Neural crest cell (in vitro differentiated cells): ENCODE measurements at places on chromosomes 11 and 22. TPM values are rescaled to one million over a fixed set of nuclear protein-coding genes. Genes with fewer than 3 reads are reported as not detected.

MUC6 gene
- total RNA-seq = not detected in 2 replicates

C11orf87 gene
- 0.20 and 0.21 TPM in 2 replicates for total RNA-seq

AMOTL1 gene
- 67.5 and 69.0 TPM in 2 replicates for total RNA-seq

TMEM218 gene
- 30.4 and 34.6 TPM in 2 replicates for total RNA-seq

NELL1 gene
- 0.51 and 1.2 TPM in 2 replicates for total RNA-seq

POLR3H gene
- total RNA-seq = 54.0 and 55.5 TPM in 2 replicates

FZD4 gene
- total RNA-seq = 4.1 and 4.6 TPM in 2 replicates

KLHL22 gene
- total RNA-seq = 42.5 and 48.9 TPM in 2 replicates

NXPE4 gene
- not detected in 2 replicates for total RNA-seq

DNAJB7 gene
- not detected in 2 replicates for total RNA-seq

PKDREJ gene
- total RNA-seq = 0.02 TPM in 1 of 2 replicates, not detected in the other

RAC2 gene
- total RNA-seq = 0.21 TPM in 1 of 2 replicates, not detected in the other

TSGA10IP gene
- 1.8 and 2.7 TPM in 2 replicates for total RNA-seq

CDC42EP2 gene
- total RNA-seq = 2.3 and 4.0 TPM in 2 replicates

DYNC2H1 gene
- 20.4 and 21.8 TPM in 2 replicates for total RNA-seq

KRTAP5-10 gene
- total RNA-seq = not detected in 2 replicates

SLCO2B1 gene
- not detected in 2 replicates for total RNA-seq

ARAP1 gene
- 79.0 and 80.7 TPM in 2 replicates for total RNA-seq

DNHD1 gene
- total RNA-seq = 10.2 and 12.6 TPM in 2 replicates

SCGB2A2 gene
- not detected in 2 replicates for total RNA-seq

NLRP14 gene
- 0.30 and 0.51 TPM in 2 replicates for total RNA-seq

ZNF280B gene
- total RNA-seq = 7.3 and 8.6 TPM in 2 replicates

PPP2R1B gene
- 78.0 and 80.4 TPM in 2 replicates for total RNA-seq

OR5B21 gene
- total RNA-seq = not detected in 2 replicates

RAB1B gene
- total RNA-seq = 114 and 116 TPM in 2 replicates
